Eye (tissue), 1 donor: ENCODE measurements at places on chromosomes 4 and X.

DNA sequence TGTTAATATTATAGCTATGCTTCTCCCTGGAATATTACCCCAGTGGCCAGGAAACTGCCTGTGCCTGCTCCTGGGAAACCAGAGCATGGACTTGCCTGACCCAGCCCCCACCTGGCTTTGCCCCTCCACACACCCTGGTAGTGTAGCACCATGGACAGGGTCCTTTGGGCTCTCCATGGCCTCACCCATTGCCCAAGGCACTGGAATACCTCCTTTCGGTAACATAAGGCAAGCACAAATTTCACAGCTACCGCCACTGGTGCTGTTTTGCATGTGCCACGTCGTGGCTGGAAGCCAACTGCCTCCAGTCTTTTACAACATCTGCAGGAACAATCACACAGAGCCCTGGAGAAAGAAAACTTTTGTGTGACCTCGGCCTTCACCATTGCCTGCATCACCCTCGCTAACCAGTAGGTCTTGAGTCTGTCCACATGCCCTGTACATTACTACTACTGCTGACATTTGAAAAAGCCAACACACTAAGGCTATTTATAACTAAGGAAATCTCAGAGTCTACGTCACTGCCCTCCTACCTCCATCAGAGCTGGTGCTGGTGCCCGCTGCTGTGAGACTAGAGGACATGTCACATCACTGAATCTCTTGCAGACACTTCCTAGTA, 47.7 kb downstream of the HPGD start:
- no peak for DNase-seq

DNA sequence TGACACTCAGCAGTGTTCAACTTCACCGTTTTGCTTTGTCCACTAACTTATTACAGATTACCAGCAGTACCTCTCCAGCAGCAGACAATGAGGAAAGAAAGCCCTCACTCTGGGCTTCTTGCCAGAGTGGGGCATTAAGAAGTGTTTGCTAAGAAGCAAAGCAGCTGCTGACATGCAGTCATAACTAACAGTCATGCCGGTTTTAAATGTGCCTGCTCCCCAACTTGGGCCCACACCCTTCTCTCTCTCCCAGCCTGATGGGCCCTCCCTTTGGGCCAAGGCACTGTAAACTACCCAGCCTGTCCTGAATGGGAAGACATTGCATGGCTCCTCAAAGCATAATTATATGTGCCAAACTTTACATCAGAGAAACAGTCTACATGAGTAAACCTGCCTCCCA, 54.6 kb upstream of the HHIP start:
- DNase-seq = peak; percentile 50

DNA sequence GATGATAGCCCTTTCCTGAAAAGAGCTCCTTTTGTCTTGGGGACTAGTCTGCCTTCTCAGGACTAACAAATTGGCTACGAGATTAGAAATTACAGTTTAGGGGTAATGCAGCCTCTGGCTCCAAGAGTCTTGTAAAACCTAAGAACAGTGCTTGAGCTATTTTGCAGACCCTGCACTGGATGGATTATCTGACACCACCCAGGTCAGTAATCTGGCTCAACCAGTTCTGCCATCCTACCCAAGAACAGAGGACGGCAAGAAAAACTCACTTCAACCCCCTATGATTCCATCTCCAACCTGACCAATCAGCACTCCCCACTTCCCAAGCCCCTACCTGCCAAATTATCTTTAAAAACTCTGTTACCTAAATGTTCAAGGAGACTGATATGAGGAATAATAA, 225.1 kb downstream of the FAM47A start:
- DNase-seq = no peak

- DNase-seq = no peak
These were observed 35.5 kb downstream of the PLAC1 start for GRCh38 chrX:134622813-134623185.

DNA sequence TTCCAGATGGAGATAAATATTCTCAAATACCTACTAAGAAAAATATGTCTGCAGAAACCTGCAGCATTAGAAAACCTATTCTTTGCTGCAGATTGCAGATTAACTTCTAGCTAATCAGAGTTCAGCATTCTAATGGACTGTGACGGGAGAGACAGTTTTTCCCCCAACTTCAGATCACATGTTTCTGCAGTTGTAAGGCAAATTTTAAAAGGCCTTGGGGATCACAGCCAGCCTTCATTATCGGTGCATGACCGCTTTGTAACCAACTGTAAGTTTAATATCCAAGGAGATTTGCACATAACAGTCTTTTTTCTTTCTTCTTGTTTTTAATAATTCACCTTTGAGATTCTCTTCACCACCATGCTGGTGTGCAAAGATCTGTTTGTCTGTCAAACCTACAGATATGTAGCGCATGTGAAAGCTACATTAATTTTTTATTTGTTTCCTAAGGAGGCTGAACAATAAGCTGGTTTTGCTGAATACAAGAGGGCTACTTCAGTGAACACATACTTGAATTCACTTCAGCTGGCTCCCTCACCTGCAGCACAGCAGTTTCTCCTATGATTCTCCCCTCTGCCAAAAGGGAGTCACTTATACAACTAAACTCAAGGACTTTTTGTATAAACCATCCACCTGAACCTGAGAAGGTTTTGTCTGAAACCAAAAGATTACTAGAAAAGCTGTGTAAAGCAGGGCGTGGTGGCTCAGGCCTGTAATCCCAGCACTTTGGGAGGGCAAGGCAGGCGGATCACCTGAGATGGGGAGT, 488.5 kb downstream of the RPA4 start:
- peak; percentile 42 for DNase-seq

- DNase-seq = no peak
These were observed 623.1 kb upstream of the CPEB2 start for GRCh38 chr4:14379183-14379582.

DNA sequence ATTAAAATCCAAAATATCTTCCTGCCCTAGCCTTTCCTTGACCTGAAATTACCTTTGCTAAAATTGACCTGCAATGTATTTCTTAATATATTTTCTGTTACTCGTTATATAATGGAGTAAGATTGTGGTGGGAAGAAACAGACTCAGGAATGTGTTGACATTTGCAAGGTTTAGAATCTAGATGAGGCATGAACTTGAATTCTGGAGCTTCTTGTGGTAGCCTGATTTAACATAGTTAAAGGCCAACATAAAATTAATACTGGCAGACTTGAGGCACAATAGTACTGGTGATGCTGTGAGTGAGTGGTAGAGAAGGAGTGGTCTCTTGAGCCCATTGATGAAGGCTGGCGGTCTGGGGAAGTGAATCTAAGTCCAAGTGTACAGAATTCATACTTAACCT, 197.9 kb upstream of the SPRY1 start:
- no peak for DNase-seq

DNA sequence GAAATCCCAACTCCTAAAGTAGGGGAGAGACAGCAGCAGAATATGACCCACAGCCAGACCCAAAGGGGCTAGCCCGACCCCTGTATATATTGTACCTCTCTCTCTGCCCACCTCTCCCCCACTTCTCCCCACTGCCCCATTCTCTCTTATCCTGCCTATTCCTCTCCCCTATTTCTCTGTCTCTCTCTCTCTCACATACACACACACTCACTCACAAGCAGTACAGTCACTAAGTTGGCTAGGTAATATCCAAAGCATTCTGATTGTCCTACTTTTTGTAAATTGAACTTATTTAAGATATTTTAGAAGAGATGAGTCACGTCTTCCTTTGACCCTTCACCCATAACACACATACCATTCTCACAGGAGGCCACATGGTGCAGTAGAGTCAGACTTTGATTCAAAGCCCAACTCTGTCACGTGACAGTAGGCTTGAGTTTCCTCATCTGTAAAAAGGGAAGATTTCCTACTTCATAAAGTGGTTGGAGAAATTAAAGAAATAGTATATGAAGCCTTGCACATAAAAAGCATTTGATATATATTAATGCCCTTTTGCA, 29.5 kb downstream of the SRPX2 start:
- no peak for DNase-seq

DNA sequence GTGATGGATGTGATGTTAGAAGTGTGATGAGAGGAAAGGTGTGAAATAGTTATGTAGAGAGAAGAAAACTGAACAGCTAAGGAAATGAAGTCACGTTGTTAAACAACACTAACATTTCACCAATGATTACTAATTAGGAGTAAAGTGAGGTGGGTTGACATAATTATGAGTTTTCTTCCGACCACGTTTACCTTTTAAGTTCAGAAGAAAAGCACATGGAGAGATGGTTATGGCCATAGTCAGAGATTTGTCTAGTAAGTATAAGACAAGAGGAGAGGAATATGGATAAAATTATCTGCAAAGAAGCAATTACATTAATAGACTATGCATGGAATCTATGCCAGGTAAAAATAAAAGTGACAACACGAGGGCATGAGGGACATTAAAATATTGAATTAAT, 551.3 kb upstream of the TECRL start:
- DNase-seq = no peak

- DNase-seq = peak; percentile 54
These were observed 807 bp downstream of the HMX1 start for GRCh38 chr4:8870647-8871416.

GRCh38 chr4:145380123-145380522, 101.5 kb upstream of the SMAD1 start:
- no peak for DNase-seq

DNA sequence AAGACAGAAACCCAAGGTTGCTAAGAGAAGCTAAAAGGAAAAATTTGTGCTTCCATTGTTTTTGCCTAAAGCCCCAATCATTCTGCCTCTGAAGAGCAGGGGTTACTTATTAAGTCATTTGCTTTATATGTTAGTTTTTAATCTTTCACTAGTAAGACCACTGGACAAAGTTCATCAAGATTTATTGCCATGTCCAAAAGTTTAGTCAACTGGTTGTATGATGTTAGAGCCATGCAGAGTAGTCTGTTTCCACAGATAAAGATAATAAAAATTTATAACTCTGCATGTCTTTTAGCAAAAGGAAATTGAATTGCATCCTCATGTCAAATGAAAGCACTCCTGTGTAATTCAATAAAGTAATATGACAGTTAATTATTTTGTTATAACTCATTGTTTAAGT, 75.8 kb upstream of the PRKG2 start:
- DNase-seq = no peak

DNA sequence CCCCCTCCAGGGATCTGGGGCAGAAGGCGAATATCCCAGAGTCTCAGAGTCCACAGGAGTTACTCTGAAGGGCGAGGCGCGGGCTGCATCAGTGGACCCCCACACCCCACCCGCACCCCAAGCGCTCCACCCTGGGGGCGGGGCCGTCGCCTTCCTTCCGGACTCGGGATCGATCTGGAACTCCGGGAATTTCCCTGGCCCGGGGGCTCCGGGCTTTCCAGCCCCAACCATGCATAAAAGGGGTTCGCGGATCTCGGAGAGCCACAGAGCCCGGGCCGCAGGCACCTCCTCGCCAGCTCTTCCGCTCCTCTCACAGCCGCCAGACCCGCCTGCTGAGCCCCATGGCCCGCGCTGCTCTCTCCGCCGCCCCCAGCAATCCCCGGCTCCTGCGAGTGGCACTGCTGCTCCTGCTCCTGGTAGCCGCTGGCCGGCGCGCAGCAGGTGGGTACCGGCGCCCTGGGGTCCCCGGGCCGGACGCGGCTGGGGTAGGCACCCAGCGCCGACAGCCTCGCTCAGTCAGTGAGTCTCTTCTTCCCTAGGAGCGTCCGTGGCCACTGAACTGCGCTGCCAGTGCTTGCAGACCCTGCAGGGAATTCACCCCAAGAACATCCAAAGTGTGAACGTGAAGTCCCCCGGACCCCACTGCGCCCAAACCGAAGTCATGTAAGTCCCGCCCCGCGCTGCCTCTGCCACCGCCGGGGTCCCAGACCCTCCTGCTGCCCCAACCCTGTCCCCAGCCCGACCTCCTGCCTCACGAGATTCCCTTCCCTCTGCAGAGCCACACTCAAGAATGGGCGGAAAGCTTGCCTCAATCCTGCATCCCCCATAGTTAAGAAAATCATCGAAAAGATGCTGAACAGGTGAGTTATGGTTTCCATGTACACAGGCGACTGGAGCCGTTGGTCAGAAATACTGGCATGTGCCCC, at the start of gene CXCL1:
TSS of gene CXCL1 (plus strand) at position 264 of the 926 bp plus-strand sequence. CDS start at position 342, 78 bp downstream.
- DNase-seq = peak; percentile 71

- DNase-seq = peak; percentile 94
These were observed at the start of gene HDAC8 for GRCh38 chrX:72572248-72573157. TSS of gene HDAC8 (minus strand) at chrX:72572843. CDS start at chrX:72572761, 82 bp downstream.

DNA sequence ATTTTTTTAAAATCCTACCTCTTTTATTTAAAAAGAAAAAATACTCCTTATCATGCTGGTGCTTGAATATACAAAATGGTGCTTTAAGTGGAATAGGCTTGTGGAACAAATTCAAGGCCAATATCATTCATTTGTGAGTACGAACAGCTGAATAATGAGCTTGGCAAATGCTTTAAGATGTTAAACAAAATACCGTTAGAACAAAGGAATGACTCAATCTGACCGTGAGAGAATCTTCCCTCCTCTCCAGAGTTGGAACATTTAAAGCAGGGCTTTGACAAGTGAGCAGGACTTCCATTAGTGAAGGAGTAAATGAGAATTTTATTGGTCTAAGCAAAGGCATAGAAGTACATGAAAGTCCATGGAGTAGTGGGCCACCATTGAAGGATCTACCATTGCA, 74.5 kb downstream of the DCLK2 start:
- no peak for DNase-seq

- no peak for DNase-seq
These were observed 165.1 kb downstream of the TSPAN5 start for GRCh38 chr4:98493296-98493695.

DNA sequence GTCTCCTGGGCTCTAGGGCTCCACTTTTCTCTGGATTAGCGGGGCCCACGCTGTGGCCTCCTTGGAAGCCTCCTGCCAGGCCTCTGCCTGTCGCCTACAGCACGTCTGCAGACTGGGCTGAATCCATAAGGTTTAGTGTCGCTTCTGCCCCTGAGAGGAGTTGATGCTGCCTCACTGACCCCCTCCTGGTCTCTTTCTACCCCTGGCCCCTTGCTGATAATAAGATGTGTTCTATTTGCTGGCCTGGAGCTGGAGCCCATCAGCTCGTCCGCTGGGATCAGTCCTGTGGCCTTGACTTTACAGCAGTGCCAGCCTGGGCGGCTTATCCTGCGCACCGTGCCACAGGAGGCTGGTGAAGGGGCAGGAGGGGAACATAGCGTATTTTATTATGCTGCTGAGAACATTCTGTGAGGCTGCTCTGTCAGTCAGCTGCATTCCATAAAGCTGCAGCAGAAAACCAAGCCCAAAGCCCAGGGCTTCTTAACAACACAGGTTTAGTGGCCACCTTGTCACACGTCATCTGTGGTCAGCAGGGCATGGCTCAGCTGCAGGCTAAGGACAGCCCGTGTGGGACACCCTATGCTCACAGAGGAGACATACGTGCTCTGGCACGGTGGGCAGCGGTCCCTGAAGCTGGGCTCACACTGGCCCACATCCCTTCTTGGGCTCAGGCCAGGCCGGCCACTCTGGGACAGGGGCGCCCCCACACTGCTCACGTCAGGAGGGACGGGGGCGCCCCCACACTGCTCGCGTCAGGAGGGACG, 29.3 kb upstream of the HGFAC start:
- no peak for DNase-seq

- DNase-seq = no peak
These were observed 226.1 kb downstream of the ANKRD50 start for GRCh38 chr4:124486423-124486822.
